Liver (tissue), 10 donors: ENCODE measurements at places on chromosomes 11 and 22. TPM values are rescaled to one million over a fixed set of nuclear protein-coding genes. Genes with fewer than 3 reads are reported as not detected.

DNA sequence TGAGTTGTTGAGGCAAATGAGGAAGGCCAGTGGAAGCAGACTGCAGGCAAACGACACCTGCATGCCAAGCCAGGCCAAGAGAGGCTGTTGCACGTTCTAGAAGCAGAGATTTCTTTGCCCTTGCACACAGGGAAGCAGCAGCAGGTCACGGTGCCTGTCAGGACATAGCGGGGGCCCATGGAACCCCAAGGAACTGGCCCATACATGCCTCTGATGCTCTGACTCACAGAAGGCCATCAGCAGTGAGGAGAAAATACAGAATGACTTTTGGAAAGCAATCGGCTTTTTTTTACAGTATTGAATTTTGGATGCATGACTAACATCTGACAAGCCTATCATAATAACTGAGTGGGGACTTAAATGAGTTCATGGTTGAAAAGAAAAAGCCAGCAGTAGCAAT lies 123.9 kb downstream of the MPPED1 start:
- no peaks in the 10 kb centered on the region for H3K4me1 ChIP-seq
- no peak overlapping the region for H3K27ac ChIP-seq
- DNase-seq: no peak
- no peak overlapping the region for H3K4me3 ChIP-seq
- H3K36me3 ChIP-seq: no peaks in the 10 kb centered on the region
- H3K27me3 ChIP-seq: no peaks in the 10 kb centered on the region

DNA sequence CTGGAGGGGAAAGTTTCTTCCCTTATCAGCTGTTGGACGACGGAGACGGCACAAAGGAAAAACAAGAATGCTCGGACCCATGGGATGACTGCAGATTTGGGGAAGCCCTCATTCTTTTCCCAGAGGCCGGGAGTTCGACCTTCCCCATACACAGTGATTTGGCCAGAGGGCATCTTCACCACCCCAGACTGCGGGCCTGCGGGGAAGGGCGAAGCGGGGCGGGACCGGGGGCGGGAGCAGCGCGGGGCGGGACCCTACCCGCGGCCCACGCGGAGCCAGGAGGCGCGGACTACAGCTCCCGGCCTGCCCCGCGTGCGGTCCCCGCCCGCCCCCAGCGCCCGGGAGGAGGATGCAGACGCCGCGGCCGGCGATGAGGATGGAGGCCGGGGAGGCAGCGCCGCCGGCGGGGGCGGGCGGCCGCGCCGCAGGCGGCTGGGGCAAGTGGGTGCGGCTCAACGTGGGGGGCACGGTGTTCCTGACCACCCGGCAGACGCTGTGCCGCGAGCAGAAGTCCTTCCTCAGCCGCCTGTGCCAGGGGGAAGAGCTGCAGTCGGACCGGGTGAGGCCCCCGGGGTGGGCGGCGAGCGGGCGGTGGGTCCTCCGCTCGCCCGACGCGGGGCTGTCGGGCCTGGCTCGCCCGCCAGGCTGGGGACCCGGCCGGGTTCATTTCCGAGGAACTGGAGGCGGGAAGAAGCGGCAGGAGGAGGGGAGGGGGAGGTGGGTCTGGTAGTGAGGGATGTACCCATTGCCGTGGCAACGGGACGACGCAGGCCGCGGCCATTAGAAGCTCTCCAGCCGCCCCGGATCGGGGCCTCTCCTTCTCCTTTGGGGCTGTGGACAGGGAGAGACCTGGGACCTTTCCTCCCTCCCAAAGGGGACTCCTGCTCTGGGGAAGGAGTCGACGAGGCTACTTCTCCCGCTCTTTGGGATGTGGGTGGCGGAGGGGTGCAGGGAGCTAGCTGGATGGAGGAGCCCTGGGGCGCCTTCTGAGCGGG lies at the start of gene KCTD17:
Gene KCTD17, plus strand, starts transcription at position 352 of the 995 bp plus-strand sequence. Its CDS starts 19 bp downstream, at position 371.
- H3K36me3 ChIP-seq: no peaks in the 10 kb centered on the region
- no peak within 1 kb of the TSS for H3K27ac ChIP-seq
- H3K4me3 ChIP-seq: peak within 1 kb of the TSS; percentile 20
- no peaks in the 10 kb centered on the region for H3K4me1 ChIP-seq

DNA sequence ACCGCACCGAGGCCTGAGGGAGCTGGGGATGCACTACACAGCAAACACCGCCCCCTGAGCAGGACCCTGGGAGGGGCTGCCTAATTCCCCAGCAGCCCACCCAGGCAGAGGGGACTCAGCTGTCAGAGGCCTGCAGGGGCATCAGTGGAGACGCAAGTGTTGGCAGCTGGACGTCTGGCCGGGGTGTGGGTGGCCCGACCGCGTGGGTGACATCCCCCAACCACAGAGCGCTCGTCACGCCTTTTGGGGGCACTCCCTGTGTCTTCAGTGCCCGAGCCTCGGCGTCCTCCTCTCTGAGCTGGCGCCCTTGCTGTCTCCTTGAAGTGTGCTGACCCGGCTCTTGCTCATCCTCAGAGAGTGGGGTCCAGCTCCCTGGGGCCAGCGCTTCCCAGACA lies 150.2 kb downstream of the BRD1 start:
- H3K27me3 ChIP-seq: no peaks in the 10 kb centered on the region
- H3K4me3 ChIP-seq: no peak overlapping the region
- H3K4me1 ChIP-seq: no peaks in the 10 kb centered on the region
- no peak for DNase-seq
- no peaks in the 10 kb centered on the region for H3K36me3 ChIP-seq

GRCh38 chr11:38163526-38163925 lies 1565.5 kb upstream of the RAG2 start:
- H3K4me1 ChIP-seq: no peaks in the 10 kb centered on the region
- DNase-seq: no peak
- no peaks in the 10 kb centered on the region for H3K36me3 ChIP-seq
- no peak overlapping the region for H3K27ac ChIP-seq
- H3K4me3 ChIP-seq: no peak overlapping the region

DNA sequence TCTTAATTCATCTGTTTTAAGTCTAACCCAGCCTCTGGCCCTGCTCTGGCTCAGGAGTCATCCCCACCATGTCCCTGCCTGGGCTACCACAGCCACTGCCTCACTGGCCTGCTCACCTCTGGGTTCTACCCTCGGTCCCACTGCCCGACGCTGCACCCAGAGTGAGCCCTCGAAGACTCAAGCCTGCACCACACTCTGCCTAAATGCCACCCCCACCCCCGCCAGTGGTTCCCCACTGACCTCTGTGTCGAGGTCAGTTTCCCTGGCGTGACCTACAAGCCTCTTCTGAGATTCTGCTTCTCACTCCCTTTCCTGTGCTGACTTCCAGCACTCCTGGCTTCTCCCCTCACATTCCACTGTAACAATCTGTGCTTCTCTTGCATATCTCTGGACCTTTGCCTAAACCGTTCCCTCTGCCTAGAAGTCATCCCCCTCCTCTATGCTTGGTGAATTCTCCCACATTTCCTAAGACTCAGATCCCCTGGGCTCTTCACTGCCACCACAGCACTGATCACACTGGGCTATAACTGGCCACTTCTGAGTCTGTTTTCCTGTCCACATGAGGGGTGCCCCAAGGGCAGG lies 12.5 kb upstream of the PDE2A start:
- H3K4me1 ChIP-seq: no peaks in the 10 kb centered on the region
- H3K27ac ChIP-seq: no peak overlapping the region

GRCh38 chr22:26737262-26737661 lies 79.9 kb downstream of the MIAT start:
- no peaks in the 10 kb centered on the region for H3K36me3 ChIP-seq
- H3K4me3 ChIP-seq: no peak overlapping the region
- no peak overlapping the region for H3K27ac ChIP-seq
- H3K4me1 ChIP-seq: no peaks in the 10 kb centered on the region

DNA sequence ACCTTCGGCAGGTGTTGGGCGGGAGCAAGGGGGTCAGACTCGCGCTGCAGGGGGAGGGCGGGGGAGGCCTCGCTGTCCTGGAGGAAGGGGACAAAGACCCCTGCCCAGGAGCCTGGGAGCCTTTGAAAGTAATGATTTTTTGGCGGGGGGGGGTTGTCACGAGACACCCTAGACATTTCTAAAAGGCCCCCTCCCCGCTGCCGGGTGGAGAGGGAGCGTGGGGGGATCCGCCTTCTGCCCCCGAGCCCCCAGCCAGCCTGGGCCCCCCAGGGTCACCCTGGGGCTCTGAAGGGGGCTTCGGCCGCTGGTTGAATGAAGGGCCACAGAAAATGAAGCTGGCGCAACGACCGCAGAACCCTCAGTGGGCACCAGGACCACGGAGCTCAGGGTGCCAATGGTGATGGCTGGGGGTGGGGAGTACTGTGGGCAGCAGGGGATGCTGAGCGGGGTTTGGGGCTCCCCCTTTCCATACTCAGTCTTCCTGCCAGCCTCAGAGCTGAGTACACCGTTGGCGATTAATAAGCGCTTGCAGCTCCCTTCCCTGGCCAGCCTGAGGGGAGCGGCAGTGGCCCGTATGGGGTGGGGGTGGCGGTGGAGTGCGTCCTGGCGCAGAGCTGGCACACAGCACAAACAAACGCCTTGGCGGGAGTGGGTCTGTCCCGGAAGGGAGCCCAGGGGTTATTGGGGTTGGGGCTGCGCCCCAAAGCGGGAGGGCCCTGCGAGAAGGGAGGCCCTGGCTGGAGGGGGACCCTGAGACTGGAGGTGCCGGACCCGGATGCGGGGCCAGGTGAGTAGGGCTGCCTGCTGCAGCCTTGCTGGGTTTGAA lies 1.2 kb upstream of the DUSP8 start:
- H3K36me3 ChIP-seq: no peaks in the 10 kb centered on the region
- H3K27ac ChIP-seq: peak overlapping the region; percentile 28
- no peak overlapping the region for H3K4me3 ChIP-seq
- peaks cover 15% of the 10 kb centered on the region for H3K4me1 ChIP-seq
- no peak for DNase-seq
- H3K27me3 ChIP-seq: no peaks in the 10 kb centered on the region

DNA sequence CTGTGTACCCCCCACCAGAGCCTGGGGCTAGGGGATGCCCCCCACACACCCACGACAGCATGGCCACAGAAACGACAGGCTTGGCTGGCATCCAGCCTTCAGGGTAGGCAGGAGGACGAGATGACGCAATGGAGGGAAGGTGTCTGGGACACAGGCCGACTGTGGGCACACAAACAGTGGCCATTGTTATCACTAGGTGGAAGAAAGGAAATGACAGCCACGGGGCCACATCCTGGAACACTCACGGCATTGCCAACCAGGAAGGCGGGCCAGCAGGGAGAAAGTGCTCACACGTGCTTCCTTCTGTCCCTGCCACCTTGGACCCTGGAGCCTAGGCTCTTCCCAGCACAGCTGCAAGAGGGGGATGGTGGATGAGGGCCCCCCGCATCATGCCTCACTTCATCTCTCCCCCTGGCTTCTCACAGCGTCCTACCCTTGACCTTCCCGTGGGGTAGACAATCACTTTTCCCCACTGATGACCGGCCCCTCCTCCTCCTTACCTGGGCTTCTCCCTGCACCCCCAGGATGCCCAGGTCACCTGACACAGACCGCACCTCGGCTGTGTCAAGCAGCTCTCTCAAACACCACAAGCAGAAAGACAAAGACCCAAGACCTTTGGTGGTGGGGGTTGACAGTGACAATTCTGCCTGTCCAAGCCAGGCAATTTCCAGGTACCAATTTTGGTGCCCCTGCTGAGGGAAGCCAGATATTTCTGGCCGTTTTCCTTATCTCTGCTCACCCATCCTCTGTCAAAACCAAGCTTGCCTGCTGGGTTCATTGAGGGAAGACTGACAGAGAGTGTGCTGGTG lies 8.6 kb downstream of the PLA2G6 start:
- peak overlapping the region; percentile 17 for H3K27ac ChIP-seq
- H3K27me3 ChIP-seq: no peaks in the 10 kb centered on the region
- no peak for DNase-seq
- H3K4me3 ChIP-seq: no peak overlapping the region

GRCh38 chr11:80320226-80320625 lies 879.4 kb upstream of the TENM4 start:
- no peaks in the 10 kb centered on the region for H3K4me1 ChIP-seq
- no peak for DNase-seq

DNA sequence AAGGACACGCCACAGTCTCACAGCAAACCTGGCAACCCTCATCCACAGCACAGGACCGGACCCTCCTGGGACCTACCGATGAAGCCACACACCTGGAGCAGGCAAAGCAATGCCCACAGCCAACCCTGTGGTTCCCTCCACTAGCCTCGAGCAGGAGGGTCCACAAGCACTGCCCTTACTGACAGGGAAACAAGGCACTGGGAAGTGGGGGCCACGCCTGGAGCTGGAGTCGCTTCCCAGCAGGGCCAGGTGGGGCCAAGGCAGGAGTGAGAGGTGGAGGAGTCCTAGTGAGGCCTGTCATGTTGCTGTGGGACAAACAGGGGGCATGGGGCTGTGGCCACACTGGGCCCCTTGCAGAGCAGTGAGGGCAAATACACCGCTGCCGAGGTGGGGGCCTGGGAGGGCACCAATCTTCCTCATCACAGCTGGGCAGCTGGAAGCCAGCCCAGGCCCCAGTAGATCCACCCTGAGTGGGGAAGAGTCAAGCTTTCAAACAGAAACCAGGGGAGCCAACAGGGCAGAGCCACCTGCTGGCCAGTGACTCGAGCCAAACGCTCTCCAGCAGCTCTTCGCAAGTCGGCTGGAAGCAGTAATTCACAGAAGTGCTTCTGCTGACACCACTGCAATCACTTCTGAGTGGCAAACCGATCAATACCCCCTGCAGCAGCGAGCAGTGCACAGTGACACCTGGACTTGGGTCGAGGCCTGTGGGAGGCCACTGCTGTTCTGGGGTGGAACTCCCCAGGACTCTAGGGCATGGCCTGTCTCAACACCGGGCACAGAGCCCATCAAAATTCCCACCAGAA lies 13.7 kb downstream of the SULT4A1 start:
- no peak overlapping the region for H3K27ac ChIP-seq
- H3K36me3 ChIP-seq: no peaks in the 10 kb centered on the region
- no peaks in the 10 kb centered on the region for H3K27me3 ChIP-seq
- peaks cover 9% of the 10 kb centered on the region for H3K4me1 ChIP-seq
- DNase-seq: no peak

The MMP3 gene
- total RNA-seq: not detected

The KCNJ11 gene
- 0.75 TPM for total RNA-seq

The SHANK2 gene
- total RNA-seq: 36.4 TPM

The MRGPRE gene
- total RNA-seq: not detected

The TYR gene
- total RNA-seq: not detected

The ARHGAP42 gene
- total RNA-seq: 17.2 TPM

The ACCSL gene
- not detected for total RNA-seq

The MAP4K2 gene
- total RNA-seq: 4.6 TPM

The DEUP1 gene
- total RNA-seq: 0.09 TPM

The MYOD1 gene
- total RNA-seq: not detected

The OR52E8 gene
- total RNA-seq: not detected

The ADM2 gene
- total RNA-seq: 0.79 TPM

The MYO7A gene
- total RNA-seq: 7.3 TPM
